ENCODE measurements at places on chromosomes 5 and 9.
A peak's percentile ranks its signal among the peaks of the same experiment; 100 is the strongest.

DNA sequence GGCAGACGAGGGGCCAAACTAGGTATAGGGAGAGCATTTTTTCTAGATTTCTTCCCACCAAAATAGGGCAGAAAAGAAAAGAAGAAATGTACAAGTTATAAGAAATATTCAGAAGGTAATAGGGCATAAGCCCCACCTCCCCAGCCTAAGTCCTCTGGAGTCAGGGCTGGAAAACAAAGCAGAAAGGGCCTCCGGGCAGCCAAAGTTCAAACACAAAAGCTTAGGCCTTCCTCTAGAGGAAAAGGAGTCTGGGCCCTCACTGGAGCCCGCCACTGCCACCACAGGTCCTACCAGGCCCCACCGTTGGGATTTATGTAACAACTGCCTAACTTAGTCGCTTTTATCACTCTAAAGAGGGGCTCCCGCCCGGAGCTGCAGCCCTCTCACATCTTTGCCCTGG lies 27.6 kb downstream of the TBC1D2 start:
- H3K4me3 ChIP-seq: no peak overlapping the region
- no peaks in the 10 kb centered on the region for H3K27me3 ChIP-seq
- no peak for DNase-seq
- H3K4me1 ChIP-seq: no peaks in the 10 kb centered on the region
- H3K27ac ChIP-seq: no peak overlapping the region

DNA sequence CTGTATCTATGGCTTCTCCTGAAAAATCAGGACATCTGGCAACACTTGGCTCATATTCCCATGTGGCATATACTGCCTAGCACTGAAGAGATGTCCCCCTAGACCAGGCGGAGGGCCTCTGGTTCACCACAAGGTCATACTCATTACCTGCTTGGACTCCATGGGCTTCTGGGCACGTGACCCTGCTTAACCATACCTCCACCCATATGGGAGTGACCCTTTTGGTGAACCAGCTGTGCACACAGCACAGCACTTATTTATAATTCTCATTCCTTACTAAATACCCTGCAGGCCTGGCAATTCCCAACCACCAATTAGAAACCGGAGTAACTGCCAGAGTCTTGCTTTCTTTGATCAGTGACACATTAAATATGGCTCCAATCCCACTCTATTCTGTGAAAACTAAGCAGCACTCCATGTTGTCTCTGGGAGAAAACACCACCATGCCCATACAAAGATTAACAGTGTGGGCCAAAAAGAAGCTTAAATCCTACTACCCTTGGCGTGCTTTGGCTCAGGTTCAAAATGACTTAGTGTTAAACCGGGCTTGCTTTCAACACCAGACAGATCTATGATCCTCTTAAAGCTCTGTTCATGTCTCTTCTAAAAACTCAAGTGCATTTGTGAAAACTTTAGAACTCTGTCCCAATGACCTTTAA lies 57.7 kb downstream of the MTMR12 start:
- no peaks in the 10 kb centered on the region for H3K4me1 ChIP-seq
- peaks cover 26% of the 10 kb centered on the region for H3K36me3 ChIP-seq
- no peak overlapping the region for H3K27ac ChIP-seq
- no peaks in the 10 kb centered on the region for H3K27me3 ChIP-seq
- H3K4me3 ChIP-seq: no peak overlapping the region

GRCh38 chr9:109926421-109926869 lies 146.4 kb downstream of the PALM2AKAP2 start:
- no peaks in the 10 kb centered on the region for H3K27me3 ChIP-seq
- no peak overlapping the region for H3K4me3 ChIP-seq
- no peak overlapping the region for H3K27ac ChIP-seq
- no peak for DNase-seq
- H3K36me3 ChIP-seq: no peaks in the 10 kb centered on the region

DNA sequence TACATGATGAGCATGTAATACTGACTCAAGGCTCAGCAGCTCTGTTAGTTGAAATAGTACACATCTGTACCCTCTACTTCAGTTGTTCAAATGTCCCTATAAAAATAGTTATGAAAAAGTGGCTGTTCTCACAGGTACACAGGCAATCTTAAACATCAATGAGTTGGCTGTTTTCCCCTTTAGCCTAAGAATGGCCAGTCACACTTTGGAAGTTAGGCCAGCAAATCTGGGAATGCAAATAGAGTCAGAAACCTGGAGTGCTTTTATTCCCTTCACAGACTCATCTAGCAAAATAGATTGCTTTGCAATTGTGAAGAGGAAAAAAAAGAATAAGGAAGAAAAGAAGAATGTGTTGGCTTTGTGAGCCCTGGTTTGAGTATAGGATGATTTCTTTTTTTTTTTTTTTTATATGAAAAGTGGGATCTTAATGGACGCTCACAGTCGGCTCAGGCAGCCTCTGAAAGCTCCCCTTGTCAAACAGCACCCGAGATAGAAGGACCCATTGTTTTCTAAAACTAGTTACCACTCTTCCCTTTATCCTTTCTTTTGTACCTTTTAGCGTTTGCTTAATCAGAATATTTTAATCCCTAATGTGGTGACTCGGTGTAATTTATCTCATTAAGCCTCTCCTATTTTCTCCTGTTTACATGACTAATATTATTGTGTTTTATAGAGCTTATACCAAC lies 27.9 kb upstream of the TLE1 start:
- H3K36me3 ChIP-seq: no peaks in the 10 kb centered on the region
- peak overlapping the region; percentile 16 for H3K4me3 ChIP-seq
- no peaks in the 10 kb centered on the region for H3K27me3 ChIP-seq
- DNase-seq: no peak

GRCh38 chr9:77753180-77753579 lies 105.1 kb upstream of the GNA14 start:
- H3K36me3 ChIP-seq: peaks cover 8% of the 10 kb centered on the region
- H3K4me3 ChIP-seq: no peak overlapping the region
- no peaks in the 10 kb centered on the region for H3K27me3 ChIP-seq
- H3K27ac ChIP-seq: no peak overlapping the region
- DNase-seq: no peak
- no peaks in the 10 kb centered on the region for H3K4me1 ChIP-seq

DNA sequence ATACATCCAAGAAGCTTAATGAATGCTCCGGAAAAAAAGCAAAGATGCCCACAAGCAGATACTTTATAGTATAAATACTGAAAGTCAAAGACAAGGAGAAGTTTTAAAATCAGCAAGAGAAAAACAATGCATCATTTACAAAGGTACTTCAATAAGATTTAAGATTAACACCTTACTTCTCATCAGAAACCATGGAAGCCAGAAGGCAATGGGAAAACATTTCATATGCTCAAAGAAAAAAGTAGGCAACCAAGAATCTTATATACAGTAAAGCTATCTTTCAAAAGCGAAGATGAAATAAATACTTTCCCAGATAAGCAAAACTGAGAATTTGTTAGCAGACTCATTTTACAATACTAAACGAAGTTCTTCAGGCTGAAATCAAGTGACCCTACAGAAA lies 51.1 kb downstream of the ABHD17B start:
- no peaks in the 10 kb centered on the region for H3K4me1 ChIP-seq
- no peak overlapping the region for H3K27ac ChIP-seq
- no peak for DNase-seq
- H3K27me3 ChIP-seq: no peaks in the 10 kb centered on the region

DNA sequence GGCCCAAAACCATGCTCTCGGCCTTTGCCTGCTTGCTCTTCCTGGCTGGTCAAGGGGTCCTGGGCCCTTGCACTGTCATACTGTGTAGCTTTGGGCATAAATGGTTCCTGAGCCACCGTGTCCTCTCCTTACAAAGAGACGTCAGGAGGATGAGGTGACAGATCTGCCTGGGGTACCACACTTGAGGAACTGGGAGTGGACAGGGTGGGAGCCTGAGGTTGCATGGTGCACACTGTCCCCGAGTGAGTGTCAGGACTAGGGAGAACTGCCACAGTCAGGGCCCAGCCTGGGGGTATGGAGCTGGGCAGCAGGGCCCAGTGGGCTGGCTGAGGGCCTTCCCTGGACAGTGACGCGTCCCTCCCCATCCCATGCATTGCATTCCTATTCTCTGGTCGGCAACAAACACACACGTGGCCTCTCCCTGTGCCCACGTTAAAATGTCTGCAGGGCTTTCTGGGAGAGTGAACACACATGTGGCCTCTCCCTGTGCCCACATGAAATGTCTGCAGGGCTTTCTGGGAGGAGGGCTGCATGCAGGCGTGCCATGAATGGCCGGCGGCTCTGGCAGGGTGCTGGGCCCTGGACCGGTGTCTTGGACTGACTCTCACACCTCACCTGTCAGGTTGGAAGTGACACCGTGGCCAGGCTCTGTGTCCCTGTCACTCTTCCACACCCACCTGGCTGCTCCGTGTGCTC lies 122.1 kb upstream of the COL5A1 start:
- 0 out of 2 replicates have a peak, but pooled peaks cover 2% of the 10 kb centered on the region for H3K4me1 ChIP-seq
- no peak overlapping the region for H3K27ac ChIP-seq
- DNase-seq: no peak
- H3K36me3 ChIP-seq: no peaks in the 10 kb centered on the region

DNA sequence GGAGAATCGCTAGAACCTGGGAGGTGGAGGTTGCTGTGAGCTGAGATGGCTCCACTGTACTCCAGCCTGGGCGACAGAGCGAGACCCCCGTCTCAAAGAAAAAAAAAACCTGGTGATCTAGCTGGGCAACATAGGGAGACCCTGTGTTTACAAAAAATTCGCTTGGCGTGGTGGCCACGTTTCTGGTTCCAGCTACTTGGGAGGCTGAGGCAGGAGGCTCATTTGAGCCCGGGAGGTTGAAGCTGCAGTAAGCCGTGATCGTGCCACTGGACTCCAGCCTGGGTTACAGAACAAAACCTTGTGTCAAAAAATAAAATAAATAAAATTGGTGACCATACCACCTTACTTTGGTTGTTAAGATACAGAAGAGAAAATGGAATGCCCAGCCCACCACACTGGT lies 1.8 kb upstream of the HNRNPAB start:
- DNase-seq: no peak
- no peaks in the 10 kb centered on the region for H3K27me3 ChIP-seq
- peaks cover 18% of the 10 kb centered on the region for H3K36me3 ChIP-seq
- peaks cover 7% of the 10 kb centered on the region for H3K4me1 ChIP-seq
- H3K4me3 ChIP-seq: no peak overlapping the region

Measured in H1 (cell line).